HCT116 (cell line): ENCODE measurements at places on chromosomes 4 and X.

- DNase-seq: no peak
These were observed 525.4 kb downstream of the CENPC start for GRCh38 chr4:67019686-67020437.

DNA sequence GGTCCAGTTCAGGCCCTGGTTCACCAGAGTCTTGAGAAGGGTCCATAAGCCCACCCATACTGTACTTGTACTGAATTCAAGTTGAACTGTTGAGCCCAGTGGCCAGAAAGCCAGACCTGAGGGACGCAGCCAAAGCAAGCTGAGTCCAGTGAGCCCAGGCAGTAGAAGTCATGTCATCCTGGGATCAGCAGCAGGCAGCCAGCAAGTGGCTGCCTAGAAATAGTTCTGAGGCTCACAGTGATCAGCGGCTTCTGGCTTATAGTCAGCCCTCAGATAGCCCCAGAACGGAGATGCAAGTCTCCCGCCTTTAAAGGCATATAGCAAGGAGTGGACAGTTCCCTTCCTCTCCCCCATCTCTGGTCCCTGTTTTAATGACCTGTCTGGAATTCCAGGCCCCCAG lies 347.1 kb downstream of the FBXW7 start:
- DNase-seq: no peak

DNA sequence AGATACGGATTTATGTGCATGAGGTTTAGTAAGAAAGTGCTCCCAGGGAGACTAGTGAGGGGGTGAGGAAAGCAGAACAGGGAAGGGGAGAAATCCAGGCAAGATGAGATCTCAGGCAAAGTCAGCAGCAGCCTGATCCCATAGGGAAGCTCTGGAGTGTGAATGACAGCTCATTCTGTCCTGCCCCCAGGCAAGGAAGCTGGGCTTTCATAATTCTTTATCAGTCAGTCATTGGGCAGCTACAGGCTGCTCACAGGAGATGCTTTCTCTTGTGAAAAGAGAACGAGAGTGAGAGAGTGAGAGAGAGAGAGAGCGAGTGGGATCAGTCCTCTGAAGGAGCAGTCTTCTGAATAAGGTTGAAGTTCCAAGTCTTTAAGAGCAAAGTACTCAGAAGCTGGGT lies 48.1 kb downstream of the SRPX start:
- DNase-seq: no peak

GRCh38 chr4:148065075-148065474 lies 333.2 kb downstream of the ARHGAP10 start:
- no peak for DNase-seq

GRCh38 chr4:12926189-12927066 lies 557.7 kb downstream of the RAB28 start:
- DNase-seq: no peak

GRCh38 chrX:129842510-129843208 lies 1.0 kb downstream of the ZDHHC9 start:
- no peak for DNase-seq

DNA sequence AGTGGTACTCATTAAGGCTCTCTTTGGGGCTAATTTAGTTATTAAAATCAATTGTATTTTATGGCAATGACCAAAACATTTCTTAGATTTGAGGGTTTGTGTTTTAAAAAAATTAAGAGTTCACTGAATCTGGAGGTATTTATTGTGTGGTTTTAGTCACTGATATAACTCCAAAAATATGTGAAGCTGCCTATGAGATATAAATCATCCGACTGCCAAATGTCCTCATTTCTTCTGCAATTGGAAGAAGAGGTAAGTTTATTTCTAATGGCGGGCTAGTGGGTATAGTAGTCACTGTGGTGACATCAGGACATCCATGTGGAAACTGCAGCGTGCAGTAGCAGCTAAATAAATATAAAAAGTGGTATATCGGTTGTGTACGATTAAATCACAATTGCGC lies 205.5 kb downstream of the MID1 start:
- DNase-seq: no peak

DNA sequence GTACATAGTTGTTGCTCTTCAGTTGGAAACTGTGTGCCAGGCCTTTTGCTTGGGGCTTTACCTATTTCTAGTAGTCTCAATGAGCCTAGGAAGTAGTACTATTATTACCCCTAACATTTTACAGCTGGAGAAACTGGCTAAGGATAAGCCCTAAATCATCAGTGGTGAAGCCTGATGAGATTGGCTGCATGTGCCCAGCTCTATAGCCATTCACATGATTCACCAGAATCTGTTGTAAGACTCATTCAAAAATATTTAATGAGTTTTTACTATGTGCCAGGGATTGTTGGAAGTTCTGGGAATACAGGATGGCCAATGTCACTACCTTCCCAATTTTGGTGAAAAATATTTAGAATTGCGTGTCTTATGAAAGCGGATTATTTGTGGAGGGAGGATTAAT lies 2.8 kb downstream of the KIT start:
- DNase-seq: no peak

DNA sequence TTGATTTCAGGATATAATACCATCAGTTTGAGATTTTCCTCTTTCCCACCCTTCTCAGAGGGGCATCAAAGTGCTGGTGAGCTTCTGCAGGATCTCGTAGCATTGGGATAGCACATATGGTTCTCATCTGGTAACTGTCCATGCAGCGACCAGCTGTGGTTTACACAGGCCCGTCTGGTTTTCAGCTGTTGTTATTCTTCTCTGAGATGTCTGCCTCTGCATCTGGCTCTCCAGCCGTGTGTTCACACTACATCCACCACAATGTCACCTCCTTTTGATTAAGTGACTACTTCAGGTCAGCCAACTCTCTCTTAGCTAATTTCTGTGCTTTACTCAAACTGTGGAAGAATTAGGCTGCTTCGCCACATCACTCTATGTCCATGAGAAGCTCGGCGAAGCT lies 676.7 kb upstream of the TENM3 start:
- no peak for DNase-seq

DNA sequence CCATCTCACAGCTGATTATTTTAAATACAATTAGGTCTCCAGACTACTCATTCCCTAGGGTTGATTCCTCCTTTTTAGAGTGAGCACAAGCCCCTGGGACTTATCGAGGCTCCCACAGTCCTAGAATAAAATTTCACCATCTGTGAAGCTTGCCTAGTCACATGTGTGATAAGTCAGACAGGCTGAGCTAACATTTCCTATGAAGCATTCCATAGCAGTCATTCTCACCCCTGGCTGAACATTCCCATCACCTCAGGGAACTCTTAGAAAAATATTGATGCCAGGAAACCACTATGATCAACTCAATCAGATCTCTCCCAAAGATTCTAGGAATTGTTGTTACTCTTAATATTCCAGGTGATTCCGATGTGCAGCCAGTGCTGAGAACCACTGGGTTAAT lies 37.7 kb downstream of the ARHGEF9 start:
- no peak for DNase-seq

GRCh38 chr4:73069338-73070073 lies at the start of gene COX18:
Gene COX18, minus strand, starts transcription at chr4:73069716. Its CDS starts 67 bp downstream, at chr4:73069649.
- peak; percentile 97 for DNase-seq

GRCh38 chrX:117096528-117096927 lies 633.8 kb upstream of the CT83 start:
- DNase-seq: no peak

GRCh38 chrX:19731307-19731820 lies 156.0 kb downstream of the SH3KBP1 start:
- DNase-seq: no peak

GRCh38 chrX:83906921-83907320 lies 46.0 kb downstream of the CYLC1 start:
- no peak for DNase-seq

- DNase-seq: no peak
These were observed 262.0 kb downstream of the COL25A1 start for GRCh38 chr4:109040441-109040840.

GRCh38 chr4:108849611-108850168 lies 86.8 kb upstream of the ETNPPL start:
- DNase-seq: no peak

- no peak for DNase-seq
These were observed 825.7 kb downstream of the TECRL start for GRCh38 chr4:63583561-63583960.

DNA sequence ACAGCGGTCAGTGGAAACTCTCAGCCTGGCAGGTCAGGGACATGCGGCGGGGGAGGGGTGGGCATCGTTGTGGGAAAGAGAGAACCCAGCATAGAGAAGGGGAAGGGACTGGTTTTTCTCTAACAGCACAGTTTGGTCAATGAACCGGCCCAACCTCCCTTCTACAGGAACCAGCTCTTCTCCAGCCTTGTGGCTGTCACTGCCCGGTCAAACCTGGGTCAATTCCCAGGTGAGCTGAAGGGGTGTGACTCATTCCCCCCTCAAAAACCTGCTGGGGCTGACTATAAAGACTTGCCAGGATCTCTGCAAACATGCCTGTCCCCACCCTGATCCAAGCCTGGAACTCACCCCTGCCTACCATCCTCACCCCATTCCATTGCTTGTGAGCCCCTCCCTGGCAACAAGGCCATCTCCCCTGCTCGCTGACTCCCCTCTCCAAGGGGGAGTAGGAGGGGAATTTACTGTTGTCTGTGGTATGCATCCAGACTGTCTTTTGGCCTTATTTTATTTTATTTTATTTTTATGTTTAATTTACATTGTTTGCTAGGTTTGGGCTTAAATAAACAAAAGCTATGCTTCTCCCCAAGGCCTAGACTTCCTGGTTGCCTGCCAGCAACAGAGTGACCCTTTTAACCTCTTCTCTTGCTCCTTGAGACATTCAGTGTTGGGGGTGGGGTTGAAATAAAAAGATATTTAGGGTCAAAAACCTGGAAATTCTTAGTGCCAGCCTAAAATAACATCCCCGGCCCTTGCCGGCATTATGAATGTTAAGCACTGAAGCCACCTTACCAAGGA lies 49.6 kb downstream of the TSC22D3 start:
- no peak for DNase-seq

DNA sequence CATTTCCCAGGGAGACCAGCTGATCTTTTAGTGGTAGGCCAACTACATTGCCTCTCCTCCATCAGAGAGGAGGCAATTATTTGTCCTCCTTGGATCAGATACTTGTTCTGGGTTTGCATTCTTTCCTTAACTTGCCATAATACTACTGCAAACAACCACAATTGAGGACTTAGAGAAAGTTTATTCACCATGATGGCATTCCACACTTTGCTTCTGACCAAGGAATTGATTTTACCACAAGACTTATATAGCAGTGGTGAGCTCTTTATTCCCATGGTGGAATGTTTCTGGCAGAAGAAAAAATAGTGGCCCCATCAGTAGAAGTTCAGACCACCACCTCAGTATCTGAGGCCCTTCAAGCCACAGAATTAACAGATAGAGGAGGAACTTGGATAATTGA lies 123.9 kb upstream of the PPP3CA start:
- no peak for DNase-seq

GRCh38 chr4:81255524-81255923 lies 40.5 kb upstream of the PRKG2 start:
- no peak for DNase-seq

GRCh38 chr4:140893939-140894338 lies 137.8 kb upstream of the TBC1D9 start:
- DNase-seq: no peak

DNA sequence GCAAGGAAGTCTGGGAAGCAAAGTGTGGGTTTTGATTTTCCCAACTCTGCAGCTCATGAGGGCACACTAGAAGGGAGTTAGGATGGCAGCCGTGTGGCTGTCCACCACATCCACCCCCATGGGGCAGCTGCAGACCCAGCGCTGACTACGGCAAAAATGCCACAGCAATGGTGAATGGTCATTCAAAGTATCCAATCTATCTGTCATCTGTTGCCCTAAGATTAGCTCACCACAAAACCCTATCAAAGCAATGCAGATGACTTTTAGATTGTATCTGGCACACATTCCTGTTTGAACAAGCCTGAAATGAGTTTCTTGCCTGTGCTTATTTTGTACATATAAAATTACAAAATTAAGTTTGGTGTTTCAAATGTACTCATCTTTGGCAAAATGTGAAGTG lies 29.7 kb upstream of the HPSE start:
- DNase-seq: no peak

GRCh38 chr4:181308476-181309312 lies 934.5 kb upstream of the TENM3 start:
- no peak for DNase-seq

GRCh38 chrX:21855937-21856415 lies at the start of gene YY2:
Gene YY2, plus strand, starts transcription at chrX:21855987. Its CDS starts 498 bp downstream, at chrX:21856485.
- no peak for DNase-seq

- no peak for DNase-seq
These were observed 32.7 kb downstream of the RUFY3 start for GRCh38 chr4:70754470-70754869.

- no peak for DNase-seq
These were observed 97.6 kb downstream of the PRDM5 start for GRCh38 chr4:120824946-120825345.

GRCh38 chrX:24133312-24133711 lies 16.2 kb upstream of the ZFX start:
- DNase-seq: no peak

DNA sequence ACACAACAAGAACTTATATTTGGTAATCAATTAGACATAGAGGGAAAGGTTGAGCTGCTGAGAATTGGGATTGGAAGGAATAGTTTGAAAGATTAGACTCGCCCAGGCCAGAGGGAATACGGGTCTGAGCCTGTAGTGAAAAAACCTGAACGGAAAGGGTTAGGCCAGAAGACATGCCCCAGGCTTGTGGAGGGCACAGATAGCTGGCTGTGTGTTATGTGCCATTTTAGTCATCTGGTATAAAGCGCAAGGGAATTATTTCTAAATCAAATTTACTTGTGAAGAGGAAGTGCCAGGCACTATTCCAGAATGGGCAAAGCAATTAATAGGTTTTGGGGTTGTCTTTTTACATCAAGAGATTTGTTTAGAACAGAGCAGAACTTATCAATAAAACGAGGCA lies 187.5 kb upstream of the ANKRD50 start:
- DNase-seq: no peak

DNA sequence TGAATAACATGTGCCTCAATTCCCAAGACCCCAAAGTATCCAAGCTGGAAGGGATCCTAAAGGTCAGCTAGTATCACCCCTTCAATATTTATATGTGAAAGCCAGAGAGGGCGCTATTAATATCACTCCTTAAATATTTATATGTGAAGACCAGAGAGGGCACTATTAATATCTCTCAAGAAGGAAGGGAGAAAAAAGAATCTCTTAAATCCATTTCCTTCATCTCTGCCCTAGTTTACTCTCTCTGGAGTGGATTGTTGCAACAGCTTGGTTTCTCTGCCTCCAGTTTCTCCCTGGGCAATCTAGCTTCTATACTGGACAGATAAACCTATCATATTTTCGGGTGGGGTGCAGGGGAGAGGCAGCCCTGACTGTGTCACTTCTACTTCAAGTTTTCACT lies 31.6 kb upstream of the MSN start:
- no peak for DNase-seq

DNA sequence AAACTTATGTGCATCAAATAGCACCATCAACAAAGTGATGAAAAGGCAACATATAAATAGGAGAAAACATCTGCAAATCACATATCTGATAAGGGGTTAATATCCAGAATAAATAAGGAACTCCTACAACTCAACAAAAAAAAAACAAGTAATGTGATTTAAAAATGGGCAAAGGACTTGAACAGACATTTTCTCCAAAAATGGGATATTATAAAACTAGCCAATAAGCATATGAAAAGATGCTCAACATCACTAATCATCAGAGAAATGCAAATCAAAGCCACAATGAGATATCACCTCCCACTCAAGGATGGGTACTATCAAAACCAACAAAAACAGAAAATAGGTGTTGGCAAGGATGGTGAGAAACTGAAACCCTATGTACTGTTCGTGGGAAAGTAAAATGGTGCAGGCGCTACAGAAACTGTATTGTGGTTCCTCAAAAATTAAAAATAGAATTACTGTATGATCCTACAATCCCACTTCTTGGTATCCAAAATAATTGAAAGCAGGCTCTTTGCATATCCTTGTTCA lies 2.4 kb downstream of the DNAJB14 start:
- DNase-seq: no peak
